Midbrain (tissue), 1 donor: ENCODE measurements at places on chromosomes 7 and 10.

GRCh38 chr7:24702755-24703154 lies 54.5 kb downstream of the GSDME start:
- no peak for DNase-seq

GRCh38 chr7:110759069-110759468 lies 331.9 kb upstream of the LRRN3 start:
- DNase-seq = no peak

DNA sequence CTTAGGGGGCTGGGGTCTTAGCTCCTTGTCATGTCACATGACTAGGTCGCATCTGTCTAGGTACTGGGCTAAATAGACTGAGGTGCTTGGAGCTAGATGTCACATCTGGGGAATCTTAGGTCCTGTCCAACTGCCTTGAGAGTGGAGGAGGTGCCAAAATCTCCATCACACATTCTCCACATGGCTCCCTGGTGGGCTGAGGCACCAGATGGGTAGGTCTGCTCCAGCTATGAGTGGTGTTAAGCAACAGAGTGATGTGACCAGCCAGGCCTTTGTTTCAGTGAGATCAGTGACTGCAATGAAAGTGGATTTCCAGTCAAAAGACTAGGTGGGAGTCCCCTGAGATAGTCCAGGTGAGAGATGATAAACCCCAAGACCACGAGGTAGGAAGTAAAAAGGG lies 251.8 kb downstream of the BMPER start:
- DNase-seq = no peak

- DNase-seq = no peak
Observed at GRCh38 chr10:14674376-14675050, 100.2 kb downstream of the FAM107B start.

DNA sequence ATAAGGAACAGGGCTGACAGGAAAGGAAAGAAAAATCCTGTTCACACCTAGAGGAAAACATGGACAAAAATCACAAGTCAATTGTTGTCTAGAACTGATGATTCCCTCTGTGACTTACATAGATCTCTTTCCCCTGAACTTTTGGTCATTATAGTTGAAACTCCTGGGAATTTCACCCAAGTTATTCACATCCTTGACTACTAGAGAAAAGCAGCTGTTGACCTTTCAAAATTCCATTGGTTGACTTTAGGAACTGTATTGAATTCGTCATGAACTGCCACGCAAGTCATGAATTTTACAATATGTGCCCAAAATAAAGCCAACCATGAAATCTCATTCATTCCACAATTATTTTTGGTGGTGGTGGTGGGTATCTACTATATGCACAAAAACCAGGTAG lies 104.3 kb downstream of the UBE2H start:
- no peak for DNase-seq

DNA sequence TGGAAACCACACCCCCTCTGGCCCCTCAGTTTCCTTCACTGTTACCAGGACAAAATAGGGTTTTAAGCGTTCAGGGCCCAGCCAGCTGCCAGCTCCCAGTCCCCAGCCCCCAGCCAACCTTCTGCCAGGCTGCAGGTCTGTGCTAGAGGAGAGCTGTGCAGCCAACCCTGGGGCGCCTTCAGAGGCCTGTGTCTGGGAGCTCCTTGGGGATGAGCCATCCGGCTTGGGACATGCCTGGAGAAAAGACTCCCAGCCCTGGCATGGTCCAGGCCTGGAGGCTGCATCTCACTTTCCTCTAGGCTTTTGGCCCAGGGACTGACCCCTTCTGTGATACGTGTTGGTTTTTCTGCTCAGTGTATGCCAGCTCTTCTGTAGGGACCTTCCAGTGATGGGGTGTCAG lies 487.6 kb upstream of the MGMT start:
- no peak for DNase-seq

DNA sequence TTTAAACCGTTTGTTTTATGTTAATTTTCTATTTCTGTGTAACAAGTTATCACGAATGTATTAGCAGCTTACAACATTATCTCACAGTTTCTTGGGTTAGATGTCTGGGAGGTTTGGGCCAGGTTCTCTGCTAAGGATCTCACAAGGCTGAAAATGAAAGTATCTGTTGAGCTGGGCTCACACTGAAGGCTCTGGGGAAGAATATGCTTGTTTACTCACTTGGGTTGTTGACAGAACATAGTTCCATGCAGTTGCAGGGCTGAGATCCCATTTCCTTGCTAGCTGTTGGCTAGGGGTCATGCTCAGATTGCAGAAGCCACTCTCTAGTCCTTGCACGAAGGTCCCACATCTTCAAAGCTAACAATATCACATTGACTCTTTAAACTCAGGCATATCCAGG lies 266.6 kb upstream of the GNAI1 start:
- no peak for DNase-seq

DNA sequence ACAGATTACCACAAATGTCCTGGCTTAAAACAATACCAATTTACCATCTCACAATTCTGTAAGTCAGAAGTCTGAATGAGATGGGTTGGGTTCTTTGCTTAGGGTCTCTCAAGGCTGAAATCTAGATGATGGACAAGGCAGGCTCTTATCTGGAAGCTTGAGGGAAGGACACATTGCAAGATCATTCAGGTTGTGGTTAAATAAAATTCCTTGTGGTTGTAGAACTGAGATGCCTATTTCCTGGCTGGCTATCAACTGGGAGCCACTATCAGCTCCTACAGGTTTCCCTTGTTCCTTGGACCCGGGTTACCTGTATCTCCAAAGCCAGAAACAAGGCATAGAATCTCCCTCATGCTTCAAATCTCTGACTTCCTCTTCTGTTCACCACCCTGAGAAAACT lies 148.4 kb downstream of the MDFIC start:
- DNase-seq = no peak

- DNase-seq = peak; percentile 53
Observed at GRCh38 chr10:29392376-29393021, 103.6 kb downstream of the LYZL1 start.

- DNase-seq = no peak
Observed at GRCh38 chr7:28161331-28161730, 19.3 kb downstream of the JAZF1 start.

- no peak for DNase-seq
Observed at GRCh38 chr7:35268953-35269352, 15.1 kb upstream of the TBX20 start.

DNA sequence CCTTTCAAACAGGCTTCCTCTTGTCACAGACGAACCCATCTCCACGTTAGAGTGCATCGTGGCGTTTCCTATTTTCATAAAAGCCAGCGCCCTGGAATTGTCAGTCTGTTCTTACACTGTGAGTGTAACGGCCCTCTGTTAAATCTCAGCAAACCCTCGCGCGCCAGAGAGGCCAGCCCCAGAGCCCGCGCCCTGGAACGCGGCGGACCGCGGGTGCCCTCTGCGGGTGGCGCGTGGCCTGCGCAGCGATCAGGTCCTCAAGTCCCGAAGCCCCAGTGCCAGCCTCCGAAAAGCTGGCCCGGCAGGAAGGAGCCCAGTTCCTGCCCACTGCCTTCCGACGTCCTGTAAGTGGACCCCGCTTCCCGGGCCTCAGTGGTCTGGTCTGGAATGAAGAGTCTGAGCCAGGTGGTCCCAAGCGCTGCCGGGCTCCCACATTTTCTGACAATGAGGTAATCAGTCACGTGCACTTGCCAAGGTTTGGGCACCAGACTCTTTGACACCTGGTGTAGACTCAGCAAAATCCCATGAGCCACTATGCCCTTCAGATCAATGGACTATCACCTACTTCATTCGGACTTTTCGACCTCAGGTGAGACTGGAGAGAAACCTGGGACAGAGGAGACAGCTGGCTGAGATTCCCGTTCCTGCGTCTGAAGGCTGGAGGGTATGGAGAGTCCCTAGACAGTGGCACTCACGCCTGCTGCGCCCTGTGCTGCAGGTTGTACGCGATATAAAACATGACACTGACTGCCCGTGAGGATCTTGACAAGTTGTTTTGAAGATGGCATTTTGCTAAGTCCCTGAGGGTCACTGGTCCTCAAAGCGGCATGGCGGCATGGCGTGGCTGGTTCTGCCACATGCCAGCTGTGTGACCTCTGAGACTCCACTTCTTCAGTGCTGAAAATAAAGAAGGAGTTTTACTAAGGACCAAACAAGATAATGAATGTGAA lies 109.4 kb upstream of the LANCL2 start:
- peak; percentile 83 for DNase-seq

- DNase-seq = no peak
Observed at GRCh38 chr7:37820708-37821468, 27.5 kb upstream of the NME8 start.

GRCh38 chr10:110423650-110424049 lies 74.1 kb upstream of the DUSP5 start:
- no peak for DNase-seq

- no peak for DNase-seq
Observed at GRCh38 chr7:16754856-16755317, 1.3 kb downstream of the TSPAN13 start.

GRCh38 chr7:26375726-26376174 lies 84.1 kb downstream of the SNX10 start:
- no peak for DNase-seq

GRCh38 chr7:151687523-151688235 lies 168.0 kb upstream of the RHEB start:
- DNase-seq = no peak

DNA sequence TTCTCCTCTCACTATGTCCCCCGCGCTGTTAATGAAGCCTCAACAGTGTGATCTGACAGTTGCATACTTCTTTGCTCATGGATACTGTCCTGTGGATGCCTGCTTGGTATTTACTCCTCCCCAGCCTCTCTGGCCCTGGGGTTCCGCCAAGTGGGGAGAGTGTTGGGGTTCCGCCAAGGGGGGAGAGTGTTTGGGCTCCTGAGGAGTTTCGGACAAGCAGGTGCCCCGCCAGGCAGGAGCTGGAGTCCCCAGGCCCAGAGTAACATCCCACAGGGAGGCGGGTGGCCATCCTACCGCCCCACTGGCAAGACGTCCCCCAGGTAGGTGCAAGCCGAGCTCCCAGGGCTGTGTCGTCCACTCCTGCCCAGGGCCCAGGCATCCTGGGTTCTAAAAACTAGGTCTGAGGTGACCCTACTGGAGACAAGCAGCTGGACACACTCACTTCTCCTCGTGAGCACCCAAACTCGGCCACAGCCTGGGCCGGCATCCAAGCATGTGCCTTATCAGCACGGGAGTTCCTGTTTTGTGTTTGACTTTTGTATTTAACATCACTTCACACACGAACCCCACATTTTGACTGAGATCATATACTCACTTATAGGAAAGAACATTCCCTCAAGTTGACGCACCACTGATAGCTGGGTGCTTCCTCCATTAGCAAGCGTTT lies 34.2 kb downstream of the CAMK2B start:
- DNase-seq = no peak

DNA sequence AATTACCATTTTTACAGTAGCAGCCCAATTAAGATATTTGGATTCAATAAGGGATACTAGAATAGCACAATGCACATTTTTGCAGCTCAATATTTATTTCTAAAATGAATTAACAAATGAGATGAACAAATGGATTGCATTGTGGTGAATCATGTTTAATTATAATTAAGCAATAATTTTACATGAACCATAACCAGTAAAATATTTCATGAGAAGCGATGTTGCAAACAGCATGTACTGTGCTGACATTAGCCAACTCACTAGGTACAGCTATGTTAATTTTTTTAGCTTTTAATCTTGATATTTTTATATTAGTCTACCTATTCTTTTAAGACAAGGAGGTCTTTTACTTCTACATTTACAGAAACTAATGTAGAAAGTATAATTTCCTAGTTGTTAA lies 399.1 kb upstream of the AKR1E2 start:
- DNase-seq = no peak
